ENCODE measurements at places on chromosomes 4 and X. TPM values are rescaled to one million over a fixed set of nuclear protein-coding genes. Genes with fewer than 3 reads are reported as not detected.

- no peak for DNase-seq
Measured at GRCh38 chrX:41733939-41734338, 10.0 kb downstream of the GPR82 start.

GRCh38 chr4:185108185-185108584, 34.9 kb upstream of the SLC25A4 start:
- no peak for DNase-seq

DNA sequence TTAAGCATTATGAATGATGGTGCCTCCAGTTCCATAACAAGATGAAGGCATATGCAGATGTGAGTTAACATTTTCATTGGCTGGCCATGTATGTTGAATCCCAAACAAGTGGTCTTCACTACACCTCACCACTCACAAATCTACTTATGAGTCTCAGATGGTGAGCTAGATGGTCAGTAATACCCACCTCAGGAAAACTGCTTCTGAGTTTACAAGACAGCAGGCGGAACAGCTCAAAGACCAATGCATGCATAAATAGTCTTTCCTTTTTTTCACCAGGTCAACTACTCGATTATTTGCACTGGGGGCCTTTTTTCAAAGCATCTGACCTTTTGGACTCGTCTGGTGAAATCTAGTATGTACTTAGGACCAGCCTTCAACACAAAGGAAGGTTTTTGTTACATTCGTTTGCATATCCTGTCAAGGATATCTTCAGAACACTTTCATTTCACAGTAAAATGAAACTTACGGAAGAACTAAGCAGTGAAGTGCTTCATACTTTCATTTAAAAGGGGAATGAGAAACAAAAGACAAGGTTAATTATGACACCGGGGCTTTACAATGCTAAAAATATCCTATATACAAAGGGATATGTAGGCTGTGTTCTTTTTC, 23.1 kb upstream of the TLR7 start:
- no peak for DNase-seq

- no peak for DNase-seq
Measured at GRCh38 chr4:85756938-85757337, 282.0 kb downstream of the ARHGAP24 start.

GRCh38 chr4:85842540-85842939, 367.6 kb downstream of the ARHGAP24 start:
- DNase-seq, result no peak

DNA sequence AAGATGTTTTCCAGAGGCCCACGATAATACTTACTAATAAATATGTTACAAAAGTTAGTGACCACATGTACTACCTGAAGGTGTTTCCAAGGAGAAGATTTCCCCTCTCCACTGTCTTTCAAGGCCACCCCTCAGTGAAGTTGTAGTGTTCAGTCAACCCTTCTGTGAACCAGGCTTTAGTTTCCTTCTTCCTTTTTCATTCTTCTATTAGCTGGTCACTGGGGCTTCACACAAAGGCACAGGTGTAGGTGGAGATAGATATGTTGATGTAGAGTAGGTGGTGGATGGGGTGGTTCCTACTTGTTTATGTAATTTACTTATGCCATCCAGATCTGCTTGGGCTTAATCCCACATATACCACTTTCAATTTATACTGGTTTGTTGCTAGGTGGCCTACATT, 43.3 kb upstream of the ADAM29 start:
- DNase-seq, result no peak

GRCh38 chr4:142435599-142436235, 410.4 kb downstream of the INPP4B start:
- DNase-seq, result no peak

DNA sequence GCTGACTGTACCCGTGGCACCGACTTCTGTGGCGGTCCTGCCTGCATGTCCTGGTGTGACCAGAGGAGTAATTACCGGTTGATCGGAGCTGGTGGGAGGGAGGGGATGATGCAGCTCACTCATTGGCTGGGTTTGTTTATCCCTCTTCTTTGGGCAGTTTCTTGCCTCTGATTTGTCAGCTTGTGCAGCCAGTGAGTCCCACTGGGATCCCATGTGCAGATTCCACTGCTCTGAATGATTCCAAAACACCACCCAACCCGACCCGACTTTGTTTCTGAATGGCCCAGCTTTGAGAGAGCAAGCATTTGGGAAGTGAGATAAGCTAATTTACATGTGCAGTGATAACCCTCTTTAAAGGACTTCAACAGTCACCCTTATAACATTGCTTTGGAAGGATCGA, 13.8 kb downstream of the FHDC1 start:
- no peak for DNase-seq

GRCh38 chr4:30380404-30380998, 339.7 kb upstream of the PCDH7 start:
- DNase-seq, result no peak

DNA sequence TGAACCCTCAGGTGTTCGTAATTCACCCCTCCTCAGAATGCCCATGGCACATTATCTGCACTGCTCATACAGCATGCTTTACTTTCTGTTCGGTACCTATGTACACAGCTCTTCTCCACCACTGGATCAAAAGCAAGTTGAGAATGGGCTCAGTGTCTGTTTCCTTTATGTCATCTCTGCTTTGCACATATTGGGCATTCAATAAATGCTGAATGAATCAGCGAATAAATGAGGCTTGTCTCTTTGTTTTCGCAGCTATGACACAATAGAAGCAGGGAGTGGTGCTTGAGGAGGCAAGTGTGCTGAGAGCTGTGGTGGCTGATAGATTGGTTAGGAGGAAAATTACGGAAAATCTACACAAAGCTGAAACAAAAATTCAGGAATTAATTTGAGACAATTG, 109.1 kb upstream of the VMA21 start:
- DNase-seq, result no peak

- DNase-seq, result no peak
Measured at GRCh38 chr4:26482508-26483462, 7.5 kb downstream of the CCKAR start.

- DNase-seq, result no peak
Measured at GRCh38 chr4:173699841-173700475, 169.9 kb upstream of the HAND2 start.

DNA sequence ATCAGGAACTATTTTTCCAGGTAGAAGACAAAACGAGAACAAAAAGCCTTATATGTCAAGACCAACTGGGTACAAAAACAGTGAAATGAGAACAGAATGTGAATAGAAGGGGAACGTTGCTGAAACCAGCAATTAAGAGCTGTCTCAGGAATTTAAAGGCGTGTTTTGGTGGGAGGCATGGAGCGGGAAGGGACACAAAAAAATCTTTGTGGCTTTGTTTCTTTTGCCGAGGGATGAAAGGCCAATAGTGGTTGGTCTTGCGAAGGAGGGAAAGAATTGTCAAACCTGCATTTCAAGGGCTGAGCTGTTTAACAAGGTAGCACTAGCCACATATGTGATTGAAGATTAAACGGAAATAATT, 103.8 kb downstream of the USP46 start:
- DNase-seq, result no peak

DNA sequence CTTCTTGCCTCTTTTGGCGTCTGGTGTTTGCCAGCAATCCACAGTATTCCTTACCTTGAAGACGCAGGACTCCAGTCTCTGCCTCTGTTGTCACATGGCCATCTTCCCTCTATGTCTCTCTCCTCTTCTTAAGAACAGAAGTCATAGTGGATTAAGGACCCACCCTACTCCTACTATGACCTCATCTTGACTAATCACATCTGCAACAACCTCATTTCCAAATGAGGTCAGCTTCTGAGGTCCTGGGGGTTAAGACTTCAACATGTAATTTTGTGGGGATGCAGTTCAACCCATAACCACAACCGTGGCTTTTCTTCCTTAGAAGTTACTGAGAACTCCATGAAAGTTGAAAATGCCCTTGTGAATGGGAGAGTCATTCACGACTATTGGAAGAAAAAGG, 23.3 kb downstream of the TLR8 start:
- no peak for DNase-seq

- DNase-seq, result no peak
Measured at GRCh38 chr4:80237992-80238391, 28.5 kb upstream of the FGF5 start.

DNA sequence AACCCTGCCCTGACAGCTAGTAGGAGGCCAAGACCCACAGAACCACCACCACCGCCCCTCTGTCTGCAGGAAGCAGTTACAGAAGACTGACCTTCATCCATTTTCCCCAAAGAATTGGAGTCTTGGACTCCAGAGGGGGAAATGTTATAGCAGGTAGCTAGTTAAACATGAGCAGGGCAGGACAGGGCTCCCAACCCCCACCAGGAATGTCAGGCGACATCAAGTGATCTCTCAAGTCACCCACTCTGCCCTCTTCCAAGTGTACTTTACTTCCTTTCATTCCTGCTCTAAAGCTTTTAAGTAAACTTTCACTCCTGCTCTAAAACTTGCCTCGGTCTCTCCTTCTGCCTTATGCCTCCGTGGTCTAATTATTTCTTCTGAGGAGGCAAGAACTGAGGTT, 17.1 kb upstream of the AADAT start:
- no peak for DNase-seq

- no peak for DNase-seq
Measured at GRCh38 chrX:36543499-36543898, 464.7 kb upstream of the FAM47C start.

GRCh38 chrX:45851434-45851991, 650.8 kb upstream of the DIPK2B start:
- DNase-seq, result no peak

GRCh38 chr4:183320211-183321059, at the start of gene CLDN22:
CLDN22 (minus strand) TSS chr4:183320276; CDS start chr4:183320218, 58 bp downstream.
- DNase-seq, result no peak

DNA sequence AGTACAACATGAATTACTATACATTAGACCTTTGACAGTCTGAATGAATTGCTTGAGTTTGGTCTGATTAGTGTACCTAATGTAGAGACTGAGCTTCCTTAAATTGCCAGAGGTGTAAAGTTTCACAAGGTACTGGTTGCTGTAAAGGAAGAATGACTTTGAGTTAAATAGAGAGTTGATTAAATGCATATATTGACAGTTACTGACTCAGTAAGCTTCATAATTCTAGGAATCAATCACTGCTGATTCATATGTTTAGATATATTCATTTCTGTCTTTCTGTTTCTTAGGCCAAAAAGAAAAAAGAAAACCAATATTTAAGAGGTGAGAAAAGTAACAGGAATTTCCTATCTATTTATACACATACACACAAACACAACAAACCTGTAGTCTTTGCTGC, 16.2 kb upstream of the ART3 start:
- DNase-seq, result no peak

DNA sequence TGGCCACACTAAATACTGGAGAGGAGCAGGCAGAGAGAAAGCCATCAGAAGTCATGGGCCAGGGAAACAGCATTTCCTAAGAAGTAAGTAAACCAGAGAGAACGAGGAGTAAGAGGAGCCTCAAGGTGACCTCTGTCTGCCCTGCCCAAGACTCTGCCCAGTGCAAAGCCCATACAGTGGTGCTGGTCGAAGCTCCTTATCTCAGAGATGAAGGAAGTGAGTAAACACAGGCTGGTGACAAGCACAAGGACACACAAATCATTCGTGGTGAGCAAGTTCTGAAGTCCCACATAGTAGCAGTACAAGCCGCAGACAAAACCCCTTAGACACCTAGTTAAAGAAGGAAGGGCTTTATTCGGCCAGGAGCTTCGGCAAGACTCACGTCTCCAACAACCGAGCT, 62.7 kb downstream of the DCTD start:
- no peak for DNase-seq

- no peak for DNase-seq
Measured at GRCh38 chrX:18598413-18598812, 73.5 kb downstream of the RS1 start.

GRCh38 chrX:131988236-131988635, 34.9 kb upstream of the STK26 start:
- DNase-seq, result no peak

DNA sequence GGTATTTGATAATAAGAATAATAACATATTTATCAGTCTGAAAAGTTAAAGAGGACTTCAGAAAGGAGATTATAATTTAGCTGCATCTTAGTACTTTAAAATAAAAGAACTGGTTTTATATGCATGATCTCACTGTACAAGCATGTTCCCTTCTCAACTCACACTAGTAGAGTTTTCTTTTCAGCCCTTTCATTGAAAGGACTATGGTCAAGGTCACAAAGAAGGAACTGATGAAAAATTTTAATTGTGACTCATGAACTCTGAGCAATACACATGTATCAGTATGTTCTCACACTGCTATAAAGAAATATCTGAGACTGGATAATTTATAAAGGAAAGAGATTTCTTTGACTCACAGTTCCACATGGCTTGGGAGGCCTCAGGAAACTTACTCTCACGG, 73.7 kb upstream of the NDST4 start:
- DNase-seq, result no peak

GRCh38 chrX:1502853-1503252, 34.1 kb downstream of the P2RY8 start:
- DNase-seq, result no peak

- DNase-seq, result no peak
Measured at GRCh38 chrX:51728202-51728601, 15.0 kb upstream of the GSPT2 start.

GRCh38 chr4:108117418-108118182, 51.1 kb downstream of the LEF1 start:
- DNase-seq, result no peak

GRCh38 chr4:101862595-101862994, 72.1 kb downstream of the BANK1 start:
- DNase-seq, result no peak

- no peak for DNase-seq
Measured at GRCh38 chr4:71932941-71933340, 98.9 kb upstream of the NPFFR2 start.

- DNase-seq, result no peak
Measured at GRCh38 chrX:134545510-134545909, 85.5 kb downstream of the HPRT1 start.

Gene PNMA6F
- not detected for total RNA-seq

Gene RHOXF1
- 1.2 TPM for total RNA-seq

Gene MMGT1
- total RNA-seq, result 25.1 TPM

Gene HMGN5
- total RNA-seq, result 3.2 TPM

Gene ENPEP
- total RNA-seq, result 13.9 TPM

Gene ZNF711
- total RNA-seq, result 0.84 TPM

Gene TRPC5OS
- not detected for total RNA-seq

Gene SUPT20HL1
- total RNA-seq, result not detected

Gene CXXC4
- total RNA-seq, result 1.1 TPM

Gene MAGEC2
- total RNA-seq, result not detected

Gene SCML1
- 15.4 TPM for total RNA-seq

Measured in mesenteric fat pad (tissue), 1 donor.